Ammon's horn (tissue), 1 donor: ENCODE measurements at places on chromosomes 6 and 20.

DNA sequence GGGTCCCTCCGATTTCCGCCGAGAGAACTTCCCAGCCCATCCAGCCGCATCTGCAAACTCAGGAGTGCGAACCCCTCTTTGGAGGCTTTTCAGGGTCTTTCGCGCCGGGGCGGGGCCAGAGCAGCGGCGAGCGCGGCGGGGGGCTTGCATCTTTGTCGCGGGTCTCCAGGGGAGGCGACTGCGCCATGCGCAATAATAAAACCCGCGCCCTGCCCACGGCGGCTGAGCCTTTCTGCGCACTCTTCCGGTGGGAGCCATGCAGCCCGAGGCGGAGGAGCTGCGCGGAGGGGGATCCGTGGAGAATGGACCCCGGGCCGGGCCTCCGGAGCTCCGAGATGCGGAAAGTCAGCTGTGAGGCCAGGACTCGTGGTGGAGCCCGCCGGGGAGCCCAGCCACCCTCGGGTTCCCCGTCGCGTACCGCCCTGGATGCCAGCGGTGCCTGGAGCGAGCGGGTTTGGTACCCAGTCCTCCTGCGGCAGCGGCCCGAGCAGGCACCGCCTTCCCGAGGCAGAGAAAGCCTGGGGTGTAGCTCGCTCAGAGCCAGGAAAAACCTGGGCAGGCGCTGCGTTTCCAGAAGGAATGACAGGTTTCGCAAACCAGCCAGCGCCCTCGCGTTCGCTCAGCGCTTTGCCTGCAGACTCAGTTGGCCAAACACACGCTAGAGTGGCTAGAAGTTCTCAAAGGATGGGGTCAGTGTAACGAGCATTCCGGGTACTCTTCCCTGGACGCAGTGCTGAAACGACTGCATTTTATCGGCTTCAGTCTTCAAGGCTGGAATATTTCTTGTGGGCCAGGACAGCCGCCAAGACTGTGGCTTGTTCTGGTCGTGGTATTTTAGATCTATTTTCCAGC, 1.2 kb downstream of the AKAP12 start:
- peak; percentile 59 for DNase-seq

GRCh38 chr6:8837343-8837742, 402.0 kb upstream of the SLC35B3 start:
- no peak for DNase-seq

DNA sequence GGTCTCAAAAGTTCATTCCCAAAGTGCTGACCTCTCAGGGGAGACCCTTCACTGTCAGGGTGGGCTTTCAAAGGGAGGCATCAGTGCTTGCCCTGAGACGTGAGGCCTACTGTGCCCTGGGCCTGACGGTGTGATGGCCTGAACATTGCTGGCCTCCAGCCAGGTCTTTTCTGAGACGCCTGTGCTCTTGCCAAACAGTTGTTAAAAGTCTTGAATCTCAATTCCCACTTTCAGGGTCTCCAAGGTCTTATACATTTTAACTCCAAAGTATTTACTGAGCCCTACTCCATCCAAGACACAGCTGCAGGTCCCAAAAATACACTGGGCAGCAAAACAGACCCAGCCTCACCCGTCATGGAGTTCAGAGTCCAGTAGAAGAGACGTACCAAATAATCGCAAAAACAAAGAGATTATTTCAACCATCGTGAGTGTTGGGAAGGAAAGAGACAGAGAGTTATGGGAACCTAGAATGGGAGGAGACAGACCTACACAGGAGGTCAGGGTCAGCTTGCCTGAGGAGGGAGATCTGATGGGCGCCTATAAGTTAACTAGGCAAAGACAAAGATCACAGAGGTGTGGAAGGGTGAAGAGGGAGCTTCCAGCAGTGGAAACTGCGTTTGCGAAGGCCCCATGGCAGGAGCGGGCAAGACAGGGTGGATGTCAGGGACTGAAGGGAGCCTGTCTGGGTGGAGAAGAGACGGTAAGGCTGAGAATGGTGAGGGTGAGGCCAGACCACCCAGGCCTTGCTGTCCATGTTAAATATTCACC, 446.3 kb downstream of the PREX1 start:
- DNase-seq = no peak

DNA sequence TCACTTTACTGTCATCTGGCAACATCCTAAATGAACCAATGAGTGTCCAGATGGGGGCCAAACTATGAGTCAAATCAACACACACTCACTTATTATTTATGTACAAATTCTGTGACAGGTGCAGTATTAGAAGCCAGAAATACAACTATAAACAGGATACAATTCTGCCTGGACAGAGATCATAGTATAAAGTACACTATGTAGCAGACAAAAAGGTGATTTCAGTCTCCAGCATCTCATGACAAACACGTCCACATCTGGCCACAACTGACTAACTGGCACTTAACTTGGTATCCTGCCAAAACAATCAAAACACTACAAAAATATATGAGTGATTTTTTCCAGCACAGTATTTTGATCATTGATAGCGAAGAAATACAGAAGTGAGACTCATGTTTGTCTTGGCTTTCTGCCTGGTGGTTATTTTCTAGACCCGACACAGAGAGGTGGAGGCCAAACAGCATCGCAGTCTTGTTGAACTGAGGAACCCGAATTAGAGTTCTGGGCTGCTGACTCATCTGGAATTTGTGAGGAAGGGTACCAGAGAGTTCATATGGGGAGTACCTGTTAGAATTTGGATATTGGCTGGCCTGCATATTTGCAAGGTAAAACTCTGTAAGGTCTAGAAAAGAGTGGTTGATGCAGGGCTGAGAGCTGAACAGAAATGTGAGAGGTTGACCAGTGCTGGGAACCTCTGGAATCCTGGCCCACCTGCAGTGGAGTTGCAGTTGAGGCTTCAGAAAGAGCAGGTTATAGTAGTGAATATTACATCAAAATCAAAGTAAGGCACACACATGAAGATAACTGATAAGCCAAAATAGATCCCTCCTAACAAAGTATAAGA, 475.2 kb downstream of the PTPRT start:
- peak; percentile 11 for DNase-seq

DNA sequence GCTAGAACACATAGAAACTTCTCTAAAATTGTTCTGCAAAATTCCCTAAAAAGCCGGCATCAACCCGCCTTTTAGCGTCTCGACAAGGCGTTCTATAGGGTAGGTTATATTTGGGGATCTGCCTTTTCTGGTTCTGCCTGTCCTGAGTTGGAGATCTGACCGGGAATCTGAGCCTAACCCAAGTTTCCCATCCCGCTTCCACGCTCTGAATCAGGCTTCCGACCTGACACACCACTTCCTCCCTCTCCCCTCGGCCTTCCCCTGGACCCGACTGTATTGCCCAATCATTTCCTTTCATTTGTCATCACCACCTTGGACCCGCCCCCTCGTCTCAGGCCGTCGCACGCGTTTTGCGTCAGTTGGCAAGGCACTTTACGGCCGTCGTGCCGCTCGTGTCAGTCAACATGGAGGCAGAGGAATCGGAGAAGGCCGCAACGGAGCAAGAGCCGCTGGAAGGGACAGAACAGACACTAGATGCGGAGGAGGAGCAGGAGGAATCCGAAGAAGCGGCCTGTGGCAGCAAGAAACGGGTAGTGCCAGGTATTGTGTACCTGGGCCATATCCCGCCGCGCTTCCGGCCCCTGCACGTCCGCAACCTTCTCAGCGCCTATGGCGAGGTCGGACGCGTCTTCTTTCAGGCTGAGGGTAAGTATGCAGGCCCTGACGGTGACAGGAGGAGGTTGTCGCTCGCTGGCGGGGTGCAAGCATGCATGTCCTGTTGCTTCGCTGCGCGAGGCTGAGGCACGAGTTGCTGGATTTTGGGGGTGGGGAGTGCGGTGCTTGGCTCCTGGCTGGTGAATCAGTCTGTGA, at the start of gene ABT1:
Gene ABT1 (plus strand): TSS at position 375 of the 810 bp plus-strand sequence. CDS start 30 bp downstream, at position 405.
- DNase-seq = peak; percentile 99

DNA sequence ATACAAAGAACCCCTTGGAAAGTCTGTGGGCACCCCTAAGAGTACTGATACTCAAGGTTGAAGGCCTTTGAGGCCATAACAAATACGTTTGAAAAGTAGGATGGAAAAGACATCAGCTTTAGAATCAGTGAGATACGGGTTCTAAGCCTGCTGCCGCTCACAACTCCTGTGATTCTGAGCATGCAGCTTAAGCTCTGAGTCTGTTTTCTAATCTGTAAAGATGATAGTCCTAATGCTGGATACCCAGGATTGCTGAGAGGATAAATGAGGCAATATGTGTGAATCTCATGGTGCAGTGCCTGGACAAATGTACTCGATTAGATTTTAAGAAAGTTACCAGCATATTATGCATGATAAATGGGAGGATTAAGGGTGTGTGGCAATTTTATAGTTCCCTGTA, 321.0 kb upstream of the HSF2 start:
- DNase-seq = no peak

DNA sequence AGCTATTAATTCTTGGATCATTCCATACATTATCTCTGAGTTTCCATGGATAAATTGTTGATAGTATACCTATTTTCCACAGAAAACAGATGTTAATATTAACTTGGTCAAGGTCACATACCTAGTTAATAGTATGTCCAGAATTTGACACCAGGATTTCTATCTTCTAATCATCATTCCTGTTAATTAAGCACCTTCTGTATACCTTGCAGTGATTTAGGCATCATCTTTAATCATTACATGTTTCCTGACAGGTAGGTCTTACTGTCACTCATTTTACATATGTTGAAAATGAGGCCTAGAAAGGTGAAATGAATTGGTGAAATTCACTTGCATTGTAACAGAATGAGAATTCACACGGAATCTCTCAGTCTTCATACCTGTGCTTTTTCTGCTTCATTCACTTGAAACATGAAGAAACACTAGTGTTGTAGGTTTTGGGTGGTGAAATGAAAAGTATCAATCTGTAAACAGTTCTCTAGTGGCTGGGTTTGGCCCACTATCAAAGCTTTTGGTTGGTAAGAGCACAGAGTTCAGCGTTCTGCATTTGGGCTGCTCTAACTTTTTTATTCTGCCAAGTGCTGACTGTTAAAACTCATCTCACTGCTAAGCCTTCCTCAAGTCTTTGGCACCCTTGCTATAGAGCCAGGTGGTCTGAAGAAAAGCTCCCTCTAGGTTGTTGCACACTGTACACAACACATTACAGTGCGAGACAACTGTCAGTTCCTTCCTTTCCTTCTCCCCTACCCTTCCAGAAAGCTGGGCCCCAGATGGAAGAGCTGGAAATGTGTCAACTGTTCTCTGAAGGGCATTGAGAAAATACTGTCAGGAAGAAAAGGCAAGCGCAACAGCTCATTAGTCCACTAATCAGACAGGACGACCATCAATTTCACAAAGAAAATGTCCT, 57.8 kb upstream of the C20orf144 start:
- DNase-seq = peak; percentile 41

GRCh38 chr6:120965814-120966213, 368.5 kb downstream of the TBC1D32 start:
- no peak for DNase-seq

DNA sequence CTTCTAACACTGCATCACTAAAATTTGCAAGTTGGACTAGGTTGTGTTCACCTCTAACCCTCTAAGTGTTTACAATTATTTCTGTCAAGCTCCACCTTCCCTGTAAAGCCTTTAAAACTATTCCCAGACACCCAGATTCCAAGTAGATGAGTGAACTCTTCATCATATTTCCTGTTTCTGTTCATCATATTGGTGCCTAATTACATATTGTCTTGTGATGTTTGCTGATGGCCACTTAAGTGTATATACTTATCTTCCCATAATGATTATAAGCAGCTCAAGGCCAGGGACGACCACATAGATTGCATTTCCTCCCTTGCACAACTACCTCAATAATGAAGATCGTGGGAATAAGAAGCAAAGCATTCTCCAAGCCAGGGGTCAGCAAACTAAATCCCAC, 16.8 kb downstream of the TNFRSF21 start:
- no peak for DNase-seq

GRCh38 chr6:15504581-15505350, 158.1 kb downstream of the DTNBP1 start:
- peak; percentile 91 for DNase-seq

- DNase-seq = no peak
These were observed 155.2 kb upstream of the KHDRBS2 start for GRCh38 chr6:62441182-62441581.

DNA sequence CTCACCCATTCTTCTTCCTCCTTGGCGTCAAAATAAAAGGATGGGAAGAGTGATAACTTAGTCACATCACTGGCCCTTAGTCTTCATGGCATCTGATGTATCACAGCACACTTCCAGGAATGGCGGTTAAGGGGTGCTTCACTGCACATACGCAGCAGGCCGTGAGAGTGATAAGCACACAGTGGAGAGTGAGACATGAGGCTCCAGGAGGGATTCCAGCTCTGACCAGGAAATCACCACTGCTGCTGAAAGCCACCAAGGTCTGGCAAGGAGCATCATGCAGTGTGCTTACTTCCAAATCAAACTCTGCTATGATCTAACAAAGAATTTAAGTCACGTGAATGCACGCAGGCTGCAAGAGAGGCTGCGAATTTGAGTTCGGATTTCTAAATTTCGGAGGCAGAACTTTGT, 62.4 kb downstream of the ARID1B start:
- no peak for DNase-seq

DNA sequence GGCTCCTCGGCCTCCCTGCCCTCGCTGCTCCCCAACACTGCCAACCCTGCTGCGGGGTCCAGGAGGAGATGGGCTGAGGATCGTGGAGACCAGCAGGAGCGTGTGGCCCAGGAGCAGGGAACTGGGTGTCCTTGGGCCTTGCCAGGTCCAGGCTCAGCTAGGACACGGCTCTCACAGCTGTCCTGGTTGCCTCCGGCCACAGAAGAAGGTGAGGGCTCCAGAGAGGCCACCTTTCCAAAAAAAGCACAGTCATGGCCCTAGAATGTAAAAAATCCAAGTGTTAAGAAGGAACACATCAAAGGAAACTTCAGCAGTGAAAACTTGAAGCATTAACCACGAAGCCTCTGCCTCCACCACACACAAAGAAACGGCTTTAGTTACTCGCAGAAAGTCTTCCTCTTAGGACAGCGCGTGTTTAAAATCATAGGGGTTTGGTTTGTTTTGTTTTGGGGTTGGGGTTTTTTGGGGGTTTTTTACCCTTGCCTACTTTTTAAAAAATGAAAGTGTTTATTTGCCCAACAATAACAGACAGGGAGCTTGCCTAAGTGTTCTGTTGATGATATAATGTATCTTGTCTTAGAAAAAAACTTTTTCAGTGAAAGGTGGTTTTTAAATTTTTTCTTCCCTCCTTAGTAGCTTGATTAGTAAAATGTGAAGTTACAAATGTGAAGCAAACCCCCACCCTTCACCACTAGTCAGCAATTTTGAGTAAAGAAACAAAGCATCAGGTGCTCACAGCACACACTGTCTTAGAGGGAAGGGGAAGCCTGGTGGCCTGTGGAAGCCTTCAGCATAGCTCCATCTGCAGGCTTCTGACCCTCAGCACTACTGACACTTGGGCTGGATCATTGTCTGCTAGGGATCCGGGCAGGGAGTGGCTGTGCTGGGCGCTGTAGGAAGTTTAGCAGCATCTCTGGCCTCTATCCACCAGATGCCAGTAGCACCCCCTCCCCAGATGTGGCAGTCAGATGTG, 60.0 kb downstream of the PTPN1 start:
- no peak for DNase-seq

- DNase-seq = peak; percentile 14
These were observed 134.2 kb downstream of the TRIM27 start for GRCh38 chr6:28789553-28790083.

DNA sequence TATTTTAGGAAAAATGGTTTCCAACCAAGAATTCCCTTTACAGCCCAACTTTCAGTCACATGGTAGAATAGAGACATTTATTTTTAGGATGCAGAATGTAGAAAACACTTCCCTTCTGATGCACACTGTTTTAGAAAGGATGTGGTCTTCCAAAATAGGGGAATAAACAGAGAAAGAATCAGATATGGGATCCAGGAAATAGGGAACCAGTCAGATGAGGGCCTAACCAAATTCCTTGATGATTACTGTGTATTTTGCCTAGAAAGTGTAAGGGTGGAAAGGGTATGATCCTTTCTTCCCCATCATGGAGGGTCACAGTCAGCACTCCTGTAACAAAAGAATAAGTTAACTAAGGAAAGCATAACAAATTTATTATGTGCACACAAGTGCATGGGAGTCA, 27.4 kb downstream of the SLX4IP start:
- DNase-seq = no peak
